ENCODE measurements at places on chromosomes 1 and 21. TPM values are rescaled to one million over a fixed set of nuclear protein-coding genes. Genes with fewer than 3 reads are reported as not detected.

The KRTAP10-4 gene
- total RNA-seq, result not detected

The TMEM82 gene
- 4.9 TPM for total RNA-seq

The FMO1 gene
- total RNA-seq, result not detected

The MYOG gene
- not detected for total RNA-seq

The TCEA3 gene
- 32.0 TPM for total RNA-seq

The CYP4Z1 gene
- not detected for total RNA-seq

The ADAM30 gene
- not detected for total RNA-seq

The SRGAP2B gene
- total RNA-seq, result 28.1 TPM

The DMRTB1 gene
- total RNA-seq, result not detected

The DNAJC6 gene
- total RNA-seq, result 6.0 TPM

The GUCA2B gene
- total RNA-seq, result 7.9 TPM

The EPHB2 gene
- 3.7 TPM for total RNA-seq

The KLF18 gene
- 0.06 TPM for total RNA-seq

The PALMD gene
- 5.9 TPM for total RNA-seq

The KLHL17 gene
- 22.5 TPM for total RNA-seq

The MAN1C1 gene
- total RNA-seq, result 18.4 TPM

The KRTAP13-2 gene
- not detected for total RNA-seq

The RER1 gene
- total RNA-seq, result 172 TPM

The FNDC10 gene
- total RNA-seq, result 4.6 TPM

The CD34 gene
- 23.2 TPM for total RNA-seq

The MASP2 gene
- not detected for total RNA-seq

The FHAD1 gene
- 1.7 TPM for total RNA-seq

The CFHR4 gene
- total RNA-seq, result not detected

The GUCA2A gene
- 1.1 TPM for total RNA-seq

The NTRK1 gene
- total RNA-seq, result 3.3 TPM

The BLACAT1 gene
- total RNA-seq, result 0.81 TPM

The TNFSF4 gene
- 1.5 TPM for total RNA-seq

The C1orf115 gene
- total RNA-seq, result 28.3 TPM

The SLFNL1 gene
- 0.60 TPM for total RNA-seq

The PKP1 gene
- 0.09 TPM for total RNA-seq

The ZBTB18 gene
- total RNA-seq, result 27.6 TPM

The ST6GALNAC5 gene
- total RNA-seq, result 65.9 TPM

The CHAF1B gene
- total RNA-seq, result 2.2 TPM

The AMPD1 gene
- not detected for total RNA-seq

The LCE2A gene
- not detected for total RNA-seq

The B3GALNT2 gene
- 30.3 TPM for total RNA-seq

The CYP4B1 gene
- total RNA-seq, result 6.7 TPM

The CELA2B gene
- 0.35 TPM for total RNA-seq

The HES5 gene
- total RNA-seq, result 0.20 TPM

The MANEAL gene
- total RNA-seq, result 6.9 TPM

The LCE1C gene
- not detected for total RNA-seq

The B3GALT5 gene
- total RNA-seq, result 48.7 TPM

The KCNK2 gene
- 0.43 TPM for total RNA-seq

The ADGRL4 gene
- total RNA-seq, result 9.3 TPM

The SELE gene
- 0.95 TPM for total RNA-seq

The TDRD10 gene
- total RNA-seq, result 2.3 TPM

The RGS1 gene
- total RNA-seq, result 147 TPM

The RGS5 gene
- total RNA-seq, result 167 TPM

The SLX9 gene
- 34.6 TPM for total RNA-seq

The OR2T1 gene
- not detected for total RNA-seq

The RORC gene
- total RNA-seq, result 9.5 TPM

The VSIG8 gene
- not detected for total RNA-seq

The ANKRD45 gene
- 0.69 TPM for total RNA-seq

The C1orf185 gene
- total RNA-seq, result not detected

The OR2T29 gene
- not detected for total RNA-seq

The IGSF21 gene
- 7.0 TPM for total RNA-seq

The FCMR gene
- 8.0 TPM for total RNA-seq

The RNU1-3 gene
- total RNA-seq, result 1,358 TPM

Data from mucosa of gallbladder (tissue), 1 donor.